ENCODE measurements at places on chromosomes 1 and 21.

- no peak for DNase-seq
Observed at GRCh38 chr21:16069178-16070112, 339.7 kb downstream of the USP25 start.

- DNase-seq, result no peak
Observed at GRCh38 chr1:214324896-214325800, 44.2 kb downstream of the SMYD2 start.

GRCh38 chr1:55580845-55581332, 365.7 kb upstream of the USP24 start:
- DNase-seq, result no peak

- no peak for DNase-seq
Observed at GRCh38 chr21:33975548-33976081, 60.0 kb upstream of the ATP5PO start.

DNA sequence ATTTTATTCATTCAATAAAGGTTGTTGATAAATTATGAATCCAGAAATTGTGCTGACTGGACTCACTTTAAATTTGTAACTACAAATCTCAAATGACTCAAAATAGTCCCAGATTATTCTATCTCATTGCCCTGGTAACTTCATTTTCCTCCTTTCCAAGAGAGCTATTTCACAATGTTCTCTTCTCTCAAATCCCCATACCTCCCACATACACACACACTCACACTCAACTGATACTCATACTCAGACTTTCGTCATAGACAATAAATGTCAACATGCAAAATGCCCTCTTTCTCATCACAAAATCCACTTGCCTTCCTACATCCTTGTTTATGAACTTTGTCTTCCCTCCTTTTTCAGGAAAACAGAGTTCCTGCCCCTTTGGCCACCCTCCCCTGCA, 33.3 kb downstream of the EXTL2 start:
- DNase-seq, result no peak

DNA sequence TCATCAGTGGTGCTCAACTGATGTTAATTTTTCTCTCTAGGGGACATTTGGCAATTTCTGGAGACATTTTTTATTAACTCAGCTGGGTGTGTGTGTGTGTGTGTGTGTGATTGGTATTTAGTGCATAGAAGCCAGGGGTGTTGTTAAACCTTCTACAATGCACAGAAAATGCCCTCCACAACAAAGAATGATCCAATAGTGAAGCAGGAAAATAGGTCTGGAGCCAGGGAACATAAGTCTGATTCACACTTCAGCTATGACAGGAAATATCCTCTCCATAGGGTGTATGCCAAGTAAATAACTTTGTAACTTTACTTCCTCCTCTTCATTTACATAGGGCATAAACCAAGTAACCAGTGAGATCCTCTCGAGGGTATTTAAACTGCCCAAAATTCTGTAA, 25.1 kb upstream of the TMEM61 start:
- no peak for DNase-seq

- DNase-seq, result no peak
Observed at GRCh38 chr1:101330427-101331130, 93.8 kb downstream of the S1PR1 start.

GRCh38 chr1:199901341-199901740, 126.2 kb upstream of the NR5A2 start:
- DNase-seq, result no peak

- no peak for DNase-seq
Observed at GRCh38 chr1:108653431-108654105, 7.3 kb downstream of the HENMT1 start.

DNA sequence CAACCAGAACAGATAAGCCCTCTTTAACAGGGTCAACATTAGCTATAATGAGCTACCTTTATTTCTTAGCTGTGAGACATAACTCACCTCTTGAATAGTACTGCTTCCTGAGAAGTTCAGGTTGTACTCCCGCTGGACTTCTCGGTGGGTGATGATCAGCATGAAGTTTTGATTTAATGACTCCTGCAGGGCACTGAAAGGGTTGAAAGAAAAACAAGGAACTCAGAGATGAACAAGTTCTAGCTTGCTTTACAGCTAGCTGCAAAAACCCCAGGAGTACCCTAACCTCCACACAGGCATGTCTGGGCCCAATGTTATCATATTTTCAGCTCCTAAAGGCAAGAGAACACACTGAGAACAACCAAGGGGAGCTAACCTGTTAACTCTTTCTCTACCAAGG, 254.4 kb downstream of the FAF1 start:
- no peak for DNase-seq

DNA sequence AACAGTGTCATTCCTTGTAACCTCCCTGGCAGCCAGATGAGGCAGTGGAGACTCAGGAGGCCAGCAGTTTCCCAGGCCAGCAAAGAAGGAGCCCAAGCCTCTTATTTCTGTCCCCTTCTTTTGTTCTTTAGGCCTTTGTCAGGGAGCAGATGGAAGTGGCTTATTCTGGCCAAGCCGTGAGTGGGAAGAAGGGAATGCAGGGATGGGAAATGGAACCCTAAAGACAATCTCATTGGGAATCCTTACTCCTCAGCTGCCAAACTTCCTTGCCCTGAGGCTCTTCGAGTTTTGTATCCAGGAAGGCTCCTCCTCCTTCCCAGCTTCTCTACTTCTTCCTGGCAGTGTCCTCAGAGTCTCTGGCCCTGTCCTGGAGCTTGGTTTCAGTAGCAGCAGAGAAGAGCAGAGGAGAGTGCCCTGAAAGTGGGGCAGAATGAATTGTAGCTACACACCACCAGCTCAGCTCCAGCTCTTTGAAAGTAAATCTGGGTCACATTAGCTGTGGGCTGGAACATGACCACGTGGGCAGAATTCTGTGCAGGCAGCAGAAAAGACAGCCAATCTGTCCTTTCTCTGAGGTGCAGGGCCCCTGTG, 63.9 kb downstream of the NDUFS5 start:
- no peak for DNase-seq

DNA sequence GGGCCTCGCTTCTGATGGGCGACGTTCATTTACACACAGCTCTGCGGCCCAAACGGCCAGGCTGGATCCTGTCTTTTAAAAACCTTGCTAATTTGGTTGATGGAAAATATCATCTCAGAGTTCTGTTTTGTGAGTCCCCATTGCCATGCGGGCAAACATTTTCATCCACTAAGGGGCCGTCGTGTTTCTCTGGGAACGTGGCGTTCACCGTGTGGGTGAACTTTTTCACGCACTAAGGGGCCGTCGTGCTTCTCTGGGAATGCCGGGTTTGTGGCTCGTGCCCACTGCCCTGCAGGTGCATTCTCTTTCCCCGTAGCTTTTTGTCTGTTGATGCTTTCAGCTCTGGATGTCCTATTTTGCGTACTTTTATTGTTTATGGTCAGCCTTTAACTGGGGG, 6.8 kb downstream of the COL18A1 start:
- no peak for DNase-seq

DNA sequence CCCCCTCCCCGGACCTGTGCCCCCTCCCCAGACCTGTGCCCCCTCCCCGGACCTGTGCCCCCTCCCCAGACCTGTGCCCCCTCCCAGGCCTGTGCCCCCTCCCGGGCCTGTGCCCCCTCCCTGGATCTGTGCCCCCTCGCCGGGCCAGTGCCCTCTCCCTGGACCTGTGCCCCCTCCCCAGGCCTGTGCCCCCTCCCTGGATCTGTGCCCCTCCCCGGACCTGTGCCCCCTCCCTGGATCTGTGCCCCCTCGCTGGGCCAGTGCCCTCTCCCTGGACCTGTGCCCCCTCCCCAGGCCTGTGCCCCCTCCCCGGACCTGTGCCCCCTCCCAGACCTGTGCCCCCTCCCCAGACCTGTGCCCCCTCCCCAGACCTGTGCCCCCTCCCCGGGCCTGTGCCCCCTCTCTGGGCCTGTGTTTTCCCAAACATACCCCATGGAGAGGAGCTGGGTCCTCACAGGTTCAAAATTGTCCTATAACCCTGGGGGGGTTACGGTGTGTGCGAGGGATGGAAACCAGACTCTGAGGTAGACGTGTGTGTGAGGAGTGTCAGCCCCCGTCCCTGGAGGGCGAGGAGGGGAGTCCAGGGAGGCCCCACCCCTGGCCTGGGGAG, 47.6 kb upstream of the POFUT2 start:
- no peak for DNase-seq

- DNase-seq, result no peak
Observed at GRCh38 chr1:212042436-212042835, 6.9 kb downstream of the DTL start.

- DNase-seq, result no peak
Observed at GRCh38 chr21:45303091-45303615, 15.5 kb upstream of the POFUT2 start.

GRCh38 chr1:75430526-75430925, 180.4 kb downstream of the SLC44A5 start:
- no peak for DNase-seq

GRCh38 chr1:37854406-37854805, 5.0 kb downstream of the MTF1 start:
- DNase-seq, result no peak

DNA sequence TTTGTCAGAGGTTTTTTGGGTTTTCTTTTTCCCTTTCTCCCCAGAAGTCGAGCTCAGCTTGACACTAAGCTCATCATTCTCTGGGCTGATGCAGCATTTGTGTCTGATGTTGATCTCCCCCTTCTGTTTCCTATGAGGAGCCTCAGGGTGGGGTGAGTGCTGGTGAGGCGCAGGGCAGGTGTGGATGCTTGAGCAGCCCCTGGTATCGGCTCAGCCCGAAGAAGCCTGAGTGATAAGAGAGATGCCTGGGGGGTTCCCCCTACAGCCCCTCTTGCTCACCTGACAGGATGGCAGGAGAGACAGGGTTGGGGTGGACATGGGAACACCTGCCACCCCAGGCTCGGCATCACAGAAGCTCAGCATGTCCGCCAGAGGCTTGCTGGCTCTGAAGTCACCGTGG, 239.0 kb downstream of the RHOU start:
- DNase-seq, result no peak

DNA sequence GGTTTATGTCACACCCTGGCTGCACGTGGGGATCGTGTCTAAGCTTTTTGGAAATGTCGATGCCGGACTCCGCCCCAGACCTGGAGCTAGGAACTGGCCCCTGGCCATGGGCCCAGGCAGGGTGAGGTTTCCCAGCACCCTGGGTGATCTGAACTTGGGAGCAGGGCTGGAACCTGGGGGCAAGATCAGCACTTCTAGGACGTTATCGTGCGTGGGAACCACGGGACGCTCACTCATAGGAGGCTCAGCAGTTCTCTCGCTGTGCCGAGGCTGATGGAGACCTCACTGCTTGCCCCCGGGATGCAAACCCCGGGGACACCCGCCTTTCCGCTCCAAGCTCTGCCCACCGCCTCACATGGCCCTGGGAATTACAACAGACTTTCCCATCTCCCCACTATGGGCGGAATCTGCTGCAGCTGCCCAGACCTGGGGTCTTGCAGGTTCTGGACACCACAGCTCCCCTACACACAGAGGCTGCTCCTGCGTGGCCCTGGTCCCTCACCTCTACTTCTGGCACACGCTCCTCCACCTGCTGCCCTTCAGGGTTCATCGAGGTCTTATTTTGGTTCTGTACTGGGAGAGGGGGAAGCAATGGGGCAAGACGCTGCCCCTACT, 35.9 kb downstream of the COL18A1 start:
- DNase-seq, result no peak

DNA sequence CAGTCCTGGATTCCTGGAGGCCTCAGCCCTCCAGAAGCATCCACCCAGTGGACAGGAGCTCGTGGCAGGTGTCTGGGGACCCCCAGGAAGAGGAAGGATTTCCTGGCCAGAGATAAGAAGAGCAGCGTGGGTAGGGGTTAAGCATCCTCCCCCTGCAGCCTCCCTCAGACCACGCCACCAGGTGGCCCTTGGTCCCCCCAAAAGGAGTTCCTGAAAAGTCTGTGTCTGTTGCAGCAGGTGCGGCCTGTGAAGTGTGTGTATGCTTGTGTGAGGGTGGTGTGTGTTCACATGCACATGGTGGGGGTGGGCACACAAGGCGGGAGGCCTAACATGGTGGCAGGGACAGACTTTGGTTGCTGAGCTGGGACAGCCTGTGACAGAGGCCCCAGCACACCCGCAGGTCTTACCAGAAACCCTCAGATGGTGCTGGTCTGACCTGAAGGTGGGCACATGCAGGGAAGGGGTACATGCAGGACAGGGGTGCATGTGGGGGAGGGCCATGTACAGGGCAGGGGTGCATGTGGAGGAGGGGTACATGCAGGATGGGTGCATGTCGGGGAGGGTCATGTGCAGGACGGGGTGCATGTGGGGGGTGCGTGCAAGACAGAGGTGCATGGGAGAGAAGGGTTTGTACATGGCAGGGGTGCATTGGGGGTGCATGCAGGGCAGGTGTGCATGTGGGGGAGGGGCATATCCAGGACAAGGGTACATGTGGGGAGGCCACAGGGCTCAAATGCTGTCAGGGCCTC, 18.2 kb upstream of the RUNX3 start:
- DNase-seq, result no peak

DNA sequence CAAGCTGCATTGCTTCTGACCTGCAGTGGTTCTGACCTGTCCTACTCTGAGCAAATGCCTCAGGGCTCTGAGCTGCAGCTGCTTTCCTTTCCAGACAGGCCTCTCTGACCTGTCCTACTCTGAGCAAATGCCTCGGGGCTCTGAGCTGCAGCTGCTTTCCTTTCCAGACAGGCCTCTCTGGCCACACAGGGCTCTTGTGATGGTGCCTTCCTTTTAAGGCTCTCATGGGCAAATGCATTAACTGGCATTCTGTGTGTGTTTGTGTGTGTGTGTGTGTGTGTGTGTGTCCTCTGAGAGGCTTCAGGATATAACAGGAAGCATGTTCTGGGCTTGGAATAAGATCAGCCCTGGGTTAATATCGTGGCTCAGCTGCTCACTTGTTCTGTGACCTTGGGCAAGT, 131.3 kb downstream of the NTPCR start:
- DNase-seq, result no peak

DNA sequence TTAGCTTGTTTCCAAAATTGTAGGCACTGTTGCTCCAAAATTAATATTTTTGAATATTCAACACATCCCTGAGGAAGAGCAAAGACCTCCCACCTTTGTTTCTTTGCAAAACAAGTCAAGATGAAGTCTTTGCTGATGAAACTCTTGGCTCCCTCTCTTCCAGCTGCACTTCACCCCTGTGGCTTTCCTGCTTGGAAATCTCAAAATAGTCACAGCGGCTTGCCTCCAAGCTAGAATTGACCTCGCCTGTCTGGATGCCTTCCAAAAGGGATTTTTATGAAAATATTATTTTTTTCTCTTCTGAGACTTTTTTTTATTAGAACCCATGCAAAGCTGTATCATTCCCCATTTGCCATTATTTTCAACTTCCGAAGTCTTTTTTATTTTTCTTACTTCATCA, 71.1 kb upstream of the MROH9 start:
- DNase-seq, result no peak

DNA sequence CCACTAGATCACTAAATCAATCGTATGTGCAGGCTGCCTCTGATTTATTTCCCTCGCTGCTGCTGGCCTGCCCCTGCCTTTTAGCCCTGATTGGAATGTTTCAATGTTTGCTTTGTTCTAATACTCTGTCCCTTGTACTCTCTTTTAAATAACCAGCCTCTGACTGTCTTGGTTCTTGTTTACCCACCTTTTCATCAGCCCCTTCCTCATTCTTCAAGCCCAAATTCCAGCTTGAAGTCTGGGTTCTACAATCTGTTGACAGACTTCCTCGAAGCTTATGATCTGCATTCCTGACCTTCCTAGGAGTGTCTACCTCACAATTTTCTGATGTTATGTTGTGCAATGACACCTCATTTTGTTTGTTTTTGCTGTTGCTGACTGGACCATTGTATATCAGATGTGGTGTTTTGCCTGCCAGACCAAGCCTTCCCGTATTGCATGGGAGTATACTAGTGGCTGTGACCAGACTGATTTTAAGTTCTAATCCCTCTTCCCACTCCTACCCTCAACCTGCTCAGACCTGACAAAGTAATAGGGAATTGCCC, 46.6 kb upstream of the APOBEC4 start:
- DNase-seq, result no peak

All from mesenteric fat pad (tissue), 1 donor.